ENCODE measurements at places on chromosomes 3 and 15.
A peak's percentile ranks its signal among the peaks of the same experiment; 100 is the strongest.

DNA sequence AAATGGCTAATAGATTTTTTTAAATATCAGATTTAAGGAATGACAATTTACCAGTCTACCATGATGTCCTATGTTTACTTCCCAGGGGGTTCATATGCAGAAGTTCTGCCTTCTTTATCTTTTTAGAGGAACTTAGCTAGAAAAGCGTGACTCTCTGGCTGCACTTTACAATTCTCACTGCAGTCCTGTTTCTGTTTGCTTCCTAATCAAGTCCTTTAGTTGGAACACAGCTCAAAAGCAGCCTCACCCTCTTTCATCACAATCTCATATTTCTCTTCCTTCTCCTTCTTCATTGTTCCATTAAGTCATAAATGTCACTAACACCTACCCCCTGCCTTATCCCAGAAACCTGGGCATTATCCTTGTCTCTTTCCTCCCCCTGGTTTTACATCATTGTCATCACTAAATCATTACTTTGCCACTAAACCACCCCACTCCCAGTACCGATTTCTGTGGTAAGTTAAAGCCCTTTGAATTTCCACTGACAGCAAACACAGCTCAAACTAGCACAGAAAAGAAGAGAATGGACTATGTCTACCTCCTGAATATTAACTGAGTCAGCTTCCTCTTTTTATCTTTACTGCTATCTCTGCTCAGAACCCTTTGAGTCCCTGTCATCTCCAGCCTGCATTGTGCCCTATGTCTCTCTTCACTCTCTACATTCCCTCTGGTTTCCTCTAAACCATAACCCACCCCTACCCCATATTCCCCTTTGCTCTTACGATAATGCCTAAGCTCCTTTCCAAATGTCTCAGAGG, 13.8 kb upstream of the PPP4R2 start:
- no peaks in the 10 kb centered on the region for H3K4me1 ChIP-seq
- DNase-seq: no peak
- no peaks in the 10 kb centered on the region for H3K27me3 ChIP-seq
- no peaks in the 10 kb centered on the region for H3K36me3 ChIP-seq
- H3K4me3 ChIP-seq: no peak overlapping the region

- DNase-seq: no peak
- H3K27me3 ChIP-seq: no peaks in the 10 kb centered on the region
- peaks cover 6% of the 10 kb centered on the region for H3K4me1 ChIP-seq
- H3K36me3 ChIP-seq: no peaks in the 10 kb centered on the region
- no peak overlapping the region for H3K4me3 ChIP-seq
These were observed 52.5 kb upstream of the SUCLG2 start for GRCh38 chr3:67706934-67707333.

GRCh38 chr3:129562803-129563202, 19.8 kb downstream of the H1-8 start:
- H3K4me1 ChIP-seq: peaks cover 60% of the 10 kb centered on the region
- H3K27ac ChIP-seq: no peak overlapping the region
- H3K36me3 ChIP-seq: peaks cover 95% of the 10 kb centered on the region
- DNase-seq: no peak
- no peak overlapping the region for H3K4me3 ChIP-seq

- H3K36me3 ChIP-seq: no peaks in the 10 kb centered on the region
- DNase-seq: no peak
- peaks cover 68% of the 10 kb centered on the region for H3K4me1 ChIP-seq
- H3K27ac ChIP-seq: peak overlapping the region; percentile 3
- H3K4me3 ChIP-seq: no peak overlapping the region
These were observed 410.6 kb downstream of the FOXP1 start for GRCh38 chr3:71172951-71173350.

DNA sequence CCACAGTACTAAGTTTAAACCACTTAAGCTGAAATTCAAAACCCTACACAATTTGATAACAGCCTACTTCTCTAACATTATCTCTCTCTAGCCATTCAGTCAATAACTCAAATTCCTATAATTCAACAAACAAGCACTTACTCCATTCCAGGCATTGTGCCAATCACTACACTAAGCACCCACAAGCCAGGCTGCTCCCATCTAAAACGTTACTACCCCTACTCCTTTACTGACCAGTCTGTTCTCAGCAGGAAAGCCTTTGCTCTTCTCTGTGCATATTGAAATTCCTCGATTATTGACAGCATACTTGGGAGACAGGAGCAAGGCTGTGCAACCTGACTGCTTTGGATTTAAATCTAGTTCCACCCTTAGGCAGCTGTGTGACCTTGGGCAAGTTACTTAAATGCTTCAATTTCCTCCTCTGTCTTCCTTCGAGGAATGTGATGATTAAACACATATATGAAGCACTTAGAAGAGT, 177.2 kb upstream of the THBS1 start:
- peaks cover 12% of the 10 kb centered on the region for H3K4me1 ChIP-seq
- no peaks in the 10 kb centered on the region for H3K27me3 ChIP-seq
- no peak for DNase-seq
- H3K4me3 ChIP-seq: no peak overlapping the region
- no peak overlapping the region for H3K27ac ChIP-seq

DNA sequence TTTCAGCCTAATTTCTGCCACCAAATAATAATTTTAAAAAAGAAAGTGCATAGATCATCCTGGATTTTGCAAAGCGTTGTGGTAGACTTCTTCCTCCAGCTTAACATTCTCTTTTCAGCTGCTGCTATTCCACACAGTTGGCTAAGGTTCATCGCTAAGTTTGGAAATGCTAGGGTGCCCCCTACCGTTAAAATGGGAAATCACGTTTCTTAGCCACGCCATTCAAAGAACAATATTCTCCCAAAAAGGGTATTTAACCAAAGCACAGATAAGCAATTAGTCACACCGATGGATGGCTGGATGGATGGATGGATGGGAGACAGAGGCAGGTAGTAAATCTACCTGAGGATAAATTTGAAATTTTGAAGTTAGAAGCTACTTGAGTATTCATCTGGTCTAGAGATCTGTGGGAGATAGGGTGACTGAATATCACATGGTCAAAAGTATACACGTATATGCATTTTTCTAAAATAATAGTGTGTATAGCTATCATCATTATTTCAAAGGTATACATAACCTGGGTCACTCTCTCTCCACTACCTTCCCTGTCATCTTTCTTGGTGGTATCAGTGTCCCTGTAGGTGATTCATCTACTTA, 67.2 kb downstream of the EFHB start:
- no peaks in the 10 kb centered on the region for H3K27me3 ChIP-seq
- H3K36me3 ChIP-seq: no peaks in the 10 kb centered on the region
- peak; percentile 85 for DNase-seq
- H3K4me3 ChIP-seq: no peak overlapping the region
- no peak overlapping the region for H3K27ac ChIP-seq

- H3K36me3 ChIP-seq: no peaks in the 10 kb centered on the region
- no peak for DNase-seq
- no peak overlapping the region for H3K27ac ChIP-seq
- no peak overlapping the region for H3K4me3 ChIP-seq
- no peaks in the 10 kb centered on the region for H3K27me3 ChIP-seq
These were observed 198.5 kb downstream of the CDIN1 start for GRCh38 chr15:36777926-36778325.

DNA sequence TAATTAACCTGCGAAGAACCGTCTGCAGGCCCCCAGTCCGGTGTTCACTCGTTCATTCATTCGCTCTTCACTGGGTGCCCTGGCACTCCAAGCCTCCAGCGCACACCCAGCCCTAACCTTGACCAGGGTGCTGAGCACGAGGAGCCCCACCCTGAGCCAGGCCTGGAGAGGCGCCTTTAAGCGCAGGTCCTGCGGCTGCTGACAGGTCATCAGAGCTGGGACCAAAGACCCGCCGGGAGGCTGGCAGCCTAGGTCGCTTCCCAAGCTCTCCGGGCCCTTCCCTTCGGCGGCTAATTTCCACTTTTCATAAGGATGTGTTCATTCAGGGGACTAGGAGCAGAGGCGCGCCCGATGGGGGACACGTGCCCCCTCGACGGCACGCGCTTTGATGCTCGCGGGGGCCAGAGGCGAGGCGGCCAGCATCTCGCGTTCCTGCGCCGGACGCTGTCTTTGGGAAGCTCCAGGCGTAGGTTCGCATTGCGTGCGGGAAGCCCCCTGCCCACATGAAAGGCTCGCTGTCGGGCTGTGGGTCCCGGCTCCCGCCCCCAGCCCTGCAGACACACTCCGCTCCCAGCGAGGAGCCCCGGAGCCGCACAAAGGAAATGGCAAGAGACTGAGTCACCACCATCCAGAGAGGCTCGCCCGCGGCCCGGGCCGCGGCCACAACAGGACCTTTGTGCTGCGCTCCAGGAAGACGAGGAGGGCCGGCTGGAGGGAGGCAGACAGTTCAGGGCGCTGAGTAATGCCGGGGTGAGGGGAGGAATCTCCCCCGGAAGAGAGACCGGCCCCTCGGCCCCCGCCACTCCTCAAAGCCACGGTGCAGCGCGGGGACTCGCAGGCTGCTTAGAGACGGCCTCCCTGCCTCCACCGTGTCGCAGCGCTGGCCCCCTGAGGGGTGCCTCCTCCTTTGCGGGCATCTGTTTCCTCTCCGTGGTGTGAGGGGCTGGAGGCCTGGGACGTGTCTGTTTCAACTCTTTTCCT, 266.4 kb upstream of the HES1 start:
- peaks cover 25% of the 10 kb centered on the region for H3K4me1 ChIP-seq
- H3K4me3 ChIP-seq: no peak overlapping the region
- H3K36me3 ChIP-seq: no peaks in the 10 kb centered on the region
- DNase-seq: peak; percentile 82
- H3K27me3 ChIP-seq: no peaks in the 10 kb centered on the region
- no peak overlapping the region for H3K27ac ChIP-seq

- no peaks in the 10 kb centered on the region for H3K36me3 ChIP-seq
- no peaks in the 10 kb centered on the region for H3K27me3 ChIP-seq
- no peak overlapping the region for H3K4me3 ChIP-seq
- no peak overlapping the region for H3K27ac ChIP-seq
These were observed 19.8 kb downstream of the ST3GAL6 start for GRCh38 chr3:98782824-98783500.

- no peak for DNase-seq
- no peaks in the 10 kb centered on the region for H3K27me3 ChIP-seq
- H3K36me3 ChIP-seq: no peaks in the 10 kb centered on the region
- no peak overlapping the region for H3K27ac ChIP-seq
- H3K4me3 ChIP-seq: no peak overlapping the region
These were observed 288.8 kb downstream of the ROBO2 start for GRCh38 chr3:77328690-77329089.

DNA sequence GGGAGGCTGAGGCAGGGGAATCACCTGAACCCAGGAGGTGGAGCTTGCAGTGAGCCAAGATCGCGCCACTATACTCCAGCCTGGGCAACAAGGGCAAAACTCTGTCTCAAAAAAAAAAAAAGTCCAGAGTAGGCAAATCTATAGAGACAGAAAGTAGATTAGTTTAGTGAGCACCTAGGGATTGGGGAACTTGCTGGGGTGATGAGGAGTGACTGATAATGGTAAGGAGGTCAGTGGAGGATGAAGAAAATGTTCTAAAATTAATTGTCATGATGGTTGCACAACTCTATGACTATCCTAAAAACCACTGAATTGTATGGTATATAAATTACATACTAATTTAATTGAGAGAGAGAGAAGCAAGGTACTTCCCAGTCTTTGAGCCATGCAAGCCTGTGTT, 27.8 kb upstream of the LYZL4 start:
- H3K4me1 ChIP-seq: no peaks in the 10 kb centered on the region
- H3K4me3 ChIP-seq: no peak overlapping the region
- no peaks in the 10 kb centered on the region for H3K36me3 ChIP-seq
- no peak overlapping the region for H3K27ac ChIP-seq

DNA sequence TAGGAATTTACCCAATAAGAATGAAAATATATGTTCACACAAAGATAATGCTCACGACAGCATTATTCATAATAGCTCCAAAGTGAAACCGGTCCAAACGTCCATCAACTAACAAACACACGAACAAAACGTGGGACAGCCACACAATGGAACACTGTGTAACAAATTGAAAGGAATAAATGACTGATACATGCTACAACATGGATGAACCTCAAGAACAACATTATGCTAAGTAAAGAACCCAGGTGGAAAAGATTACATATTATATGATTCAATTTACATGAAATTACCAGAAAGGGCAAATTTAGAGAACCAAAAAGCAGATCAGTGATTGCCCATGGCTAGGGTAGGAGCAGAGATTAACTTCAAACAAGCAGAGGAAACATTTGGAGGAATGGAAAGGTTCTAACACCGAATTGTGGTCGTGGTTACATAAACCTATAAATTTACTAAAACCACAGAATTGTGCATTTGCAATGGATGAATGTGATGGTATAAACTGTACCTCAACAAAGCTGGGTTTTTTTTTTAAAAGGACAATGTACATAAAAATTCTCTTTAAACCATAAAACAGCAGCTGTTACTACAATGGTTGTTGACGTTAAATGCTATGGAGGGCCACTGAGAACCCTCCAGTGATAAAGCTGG, 76.3 kb downstream of the XXYLT1 start:
- peaks cover 17% of the 10 kb centered on the region for H3K4me1 ChIP-seq
- DNase-seq: no peak

DNA sequence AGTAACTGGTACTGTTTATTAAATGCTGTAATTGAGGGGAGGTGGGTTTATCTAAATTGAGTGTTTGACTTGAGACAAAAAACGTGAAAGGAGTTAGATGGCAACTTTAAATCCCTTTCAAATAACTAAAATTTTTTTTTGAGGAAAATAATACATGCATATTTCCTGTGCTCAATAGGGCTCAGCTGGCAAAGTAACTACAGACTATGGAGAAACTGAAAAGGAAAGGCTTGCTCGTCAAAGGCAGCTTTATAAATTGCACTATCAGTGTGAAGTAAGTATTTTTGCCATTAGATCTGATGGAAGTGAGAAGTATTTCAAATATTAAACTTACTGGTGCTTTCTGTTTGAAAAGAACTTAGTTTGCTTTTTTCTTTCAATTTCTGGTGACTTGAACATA, 72.2 kb downstream of the DZIP3 start:
- H3K4me3 ChIP-seq: no peak overlapping the region
- H3K27me3 ChIP-seq: no peaks in the 10 kb centered on the region
- H3K4me1 ChIP-seq: no peaks in the 10 kb centered on the region
- H3K27ac ChIP-seq: no peak overlapping the region
- DNase-seq: no peak

GRCh38 chr3:116065501-116065900, 379.8 kb downstream of the LSAMP start:
- H3K4me1 ChIP-seq: no peaks in the 10 kb centered on the region
- no peak overlapping the region for H3K27ac ChIP-seq
- H3K4me3 ChIP-seq: no peak overlapping the region
- H3K36me3 ChIP-seq: no peaks in the 10 kb centered on the region
- no peaks in the 10 kb centered on the region for H3K27me3 ChIP-seq

GRCh38 chr15:57298843-57299550, 77.3 kb upstream of the CGNL1 start:
- H3K36me3 ChIP-seq: no peaks in the 10 kb centered on the region
- peaks cover 12% of the 10 kb centered on the region for H3K4me1 ChIP-seq
- no peaks in the 10 kb centered on the region for H3K27me3 ChIP-seq
- no peak overlapping the region for H3K4me3 ChIP-seq
- no peak overlapping the region for H3K27ac ChIP-seq

DNA sequence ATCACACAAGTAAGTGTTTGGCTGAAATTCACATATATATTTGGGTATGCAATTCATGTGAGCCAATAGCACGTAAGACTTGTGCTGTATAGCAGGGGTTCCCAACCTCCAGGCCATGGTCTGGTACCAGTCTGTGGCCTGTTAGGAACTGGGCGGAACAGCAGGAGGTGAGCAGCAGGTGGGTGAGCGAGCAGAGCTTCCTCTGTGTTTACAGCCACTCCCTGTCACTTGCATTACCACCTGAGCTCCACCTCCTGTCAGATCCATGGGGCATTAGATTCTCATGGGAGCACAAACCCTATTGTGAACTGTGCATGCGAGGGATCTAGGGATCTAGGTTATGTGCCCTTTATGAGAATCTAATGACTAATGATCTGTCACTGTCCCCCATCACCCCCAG, 59.7 kb downstream of the MAP3K13 start:
- H3K4me3 ChIP-seq: no peak overlapping the region
- DNase-seq: no peak
- H3K4me1 ChIP-seq: peaks cover 12% of the 10 kb centered on the region
- no peak overlapping the region for H3K27ac ChIP-seq

Measured in stomach (tissue), 19 donors.